ENCODE measurements at places on chromosomes 12 and 14.

GRCh38 chr14:101473795-101474562 lies 87.3 kb upstream of the DIO3 start:
- no peak for DNase-seq

DNA sequence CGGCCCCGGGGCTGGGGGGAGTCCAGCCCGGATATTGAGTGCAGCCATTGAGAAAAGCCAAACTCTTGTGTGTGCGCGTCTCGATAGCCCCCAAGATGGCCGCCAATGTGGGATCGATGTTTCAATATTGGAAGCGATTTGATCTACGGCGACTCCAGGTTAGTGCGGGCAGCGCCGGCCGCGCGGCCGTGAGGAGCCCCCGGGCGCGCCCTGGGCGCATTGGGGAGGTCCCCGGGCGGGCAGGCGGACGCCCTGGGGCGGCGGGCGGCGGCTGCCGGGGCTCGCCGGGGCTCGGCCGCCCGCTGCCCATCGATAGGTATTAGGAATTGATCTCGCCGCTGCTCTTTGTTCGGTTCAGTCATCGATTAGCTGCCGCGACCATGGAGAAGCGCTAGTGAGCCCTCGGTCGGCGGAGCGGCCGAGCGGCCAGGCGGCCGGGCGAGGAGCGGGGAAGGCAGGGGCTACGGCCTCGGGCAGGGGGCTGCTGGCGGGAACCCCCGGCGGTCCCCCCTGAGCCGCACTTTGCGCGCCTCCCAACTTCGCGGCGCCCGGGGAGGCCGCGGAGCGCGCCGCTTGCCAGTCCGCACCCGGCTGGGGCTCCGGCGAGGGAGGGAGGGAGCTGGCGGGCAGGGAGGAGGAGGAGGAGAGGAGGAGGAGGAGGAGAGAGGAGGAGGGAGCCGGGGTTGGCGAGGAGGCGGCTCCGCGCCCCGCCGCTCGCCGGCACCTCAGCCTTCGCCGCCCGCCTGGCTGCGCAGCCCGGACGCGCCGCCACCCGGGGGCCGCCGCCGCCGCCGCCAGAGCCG lies 113.9 kb upstream of the MYL2 start:
- DNase-seq: no peak

GRCh38 chr12:48442179-48442847 lies 30.0 kb upstream of the ANP32D start:
- peak; percentile 34 for DNase-seq

DNA sequence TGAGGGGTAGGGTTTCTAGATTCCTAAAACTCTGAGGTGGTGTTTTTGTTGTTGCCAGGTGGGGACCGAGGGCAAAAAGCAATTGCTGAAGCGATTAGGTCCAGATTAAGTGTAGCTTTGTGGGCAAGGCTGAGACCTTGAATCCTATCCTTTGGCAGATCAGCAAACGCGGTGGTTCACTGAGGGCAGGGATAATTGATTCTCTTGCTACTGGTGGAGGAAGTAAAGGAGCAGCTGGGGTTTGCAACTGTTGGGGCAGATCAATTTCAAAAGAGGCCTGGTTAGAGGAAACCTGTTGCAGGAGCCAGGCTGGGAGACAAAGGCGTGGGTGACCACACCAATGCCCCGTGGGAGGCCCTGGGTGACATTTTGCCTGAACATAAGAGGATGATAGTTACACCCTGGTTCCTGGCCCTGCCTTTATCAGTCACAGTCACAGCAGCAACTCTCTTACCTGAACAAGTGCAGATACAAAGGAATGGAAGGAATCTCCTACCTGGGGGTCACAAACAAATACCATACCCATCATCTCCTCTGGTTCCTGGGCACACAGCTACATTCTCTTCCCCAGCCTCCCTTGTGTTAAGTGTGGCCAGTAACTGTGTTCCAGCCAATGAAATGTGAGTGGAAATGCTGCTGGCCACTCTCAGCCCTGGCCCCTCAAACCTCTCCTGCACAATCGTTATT lies 43.3 kb upstream of the RASSF3 start:
- no peak for DNase-seq

DNA sequence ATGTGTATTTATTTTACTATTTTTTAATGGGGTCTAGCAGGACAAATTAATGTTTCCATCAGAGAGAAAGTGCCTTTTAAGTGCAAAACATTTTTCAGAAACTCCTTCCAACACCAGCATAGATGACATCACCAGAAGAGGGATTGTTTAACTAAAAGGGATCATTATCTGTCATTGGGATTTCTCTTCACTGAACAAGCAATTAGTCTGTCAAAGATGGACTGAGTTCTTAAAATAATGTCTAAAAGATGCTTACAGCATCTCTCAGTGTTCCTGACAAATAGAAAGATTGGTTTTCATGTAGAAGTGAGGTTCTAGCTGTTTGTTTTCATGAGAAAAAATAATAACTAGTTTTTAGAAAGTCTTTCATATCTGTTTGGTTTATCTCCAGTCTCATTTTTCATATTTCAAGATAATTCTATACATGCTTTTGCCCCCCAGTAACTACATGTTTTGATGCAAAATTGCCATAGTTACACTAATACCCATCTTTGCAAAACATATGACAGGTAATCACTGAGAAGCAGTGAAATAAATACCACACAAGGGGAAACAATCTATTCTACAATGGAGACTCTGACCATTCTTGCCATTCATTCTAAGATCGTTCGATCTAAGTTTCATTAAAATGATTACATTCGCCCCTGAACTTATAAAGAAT lies 850.3 kb downstream of the GALC start:
- DNase-seq: no peak

GRCh38 chr12:98671459-98671858 lies 26.4 kb downstream of the APAF1 start:
- DNase-seq: no peak

GRCh38 chr12:114986849-114987248 lies 302.9 kb upstream of the TBX3 start:
- no peak for DNase-seq
